Hippocampal formation (tissue), 2 donors: ENCODE measurements at places on chromosomes 6 and 20.

- DNase-seq, result no peak
Measured at GRCh38 chr6:77656999-77657764, 4.3 kb downstream of the MEI4 start.

DNA sequence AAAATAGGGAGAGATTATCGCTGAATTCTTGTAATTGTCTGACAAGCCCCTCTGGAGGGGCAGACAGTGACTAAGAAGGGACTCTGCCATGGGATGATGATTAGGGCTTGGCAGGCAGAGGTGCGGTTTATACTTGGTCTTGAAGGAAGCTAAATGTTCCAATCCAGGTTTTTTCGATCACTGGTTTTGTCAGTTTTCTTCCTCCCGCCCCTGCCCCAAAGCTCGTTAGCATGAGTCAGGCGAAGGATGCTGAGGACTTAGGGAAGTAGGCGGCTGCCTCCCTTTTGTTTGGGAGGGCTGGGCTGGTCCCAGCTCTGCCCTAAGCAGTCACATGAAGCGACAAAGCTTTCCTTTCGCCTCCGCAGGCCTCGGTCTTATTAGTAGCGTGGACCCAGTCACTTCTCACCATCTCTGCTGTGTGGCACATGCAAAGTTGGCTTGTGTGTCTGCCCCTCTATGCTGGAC is 314.2 kb downstream of the CDC5L start:
- DNase-seq, result no peak

DNA sequence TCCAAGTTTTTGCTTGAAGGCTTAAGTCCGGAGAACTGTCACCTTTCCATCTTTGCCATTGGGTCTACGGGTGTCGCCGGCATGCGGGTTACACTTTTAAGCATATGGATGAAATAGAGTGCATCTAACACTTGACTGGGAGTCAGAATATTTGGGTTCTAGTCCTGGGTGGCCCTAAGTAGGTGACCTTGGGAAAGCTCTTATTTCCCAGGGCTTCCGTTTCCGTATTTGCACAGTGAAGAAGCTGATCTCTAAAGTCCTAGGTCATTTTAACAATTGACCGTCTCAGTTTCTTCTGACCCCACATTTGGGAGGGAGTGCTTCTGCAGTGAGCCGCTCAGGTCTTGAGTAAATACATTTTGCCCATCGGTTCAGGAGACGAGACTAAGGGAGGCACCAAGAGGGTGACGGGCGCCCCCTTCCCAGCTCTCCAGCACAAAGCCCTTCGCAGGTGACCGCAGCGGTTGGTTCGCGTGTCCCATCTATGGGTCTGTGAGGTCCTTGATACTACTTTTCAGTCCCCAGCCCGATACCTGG is 651 bp upstream of the BLTP3A start:
- peak; percentile 43 for DNase-seq

- DNase-seq, result no peak
Measured at GRCh38 chr6:38483526-38483925, 156.2 kb downstream of the BTBD9 start.

- DNase-seq, result peak; percentile 51
Measured at GRCh38 chr6:142702501-142703460, 242.2 kb downstream of the HIVEP2 start.

DNA sequence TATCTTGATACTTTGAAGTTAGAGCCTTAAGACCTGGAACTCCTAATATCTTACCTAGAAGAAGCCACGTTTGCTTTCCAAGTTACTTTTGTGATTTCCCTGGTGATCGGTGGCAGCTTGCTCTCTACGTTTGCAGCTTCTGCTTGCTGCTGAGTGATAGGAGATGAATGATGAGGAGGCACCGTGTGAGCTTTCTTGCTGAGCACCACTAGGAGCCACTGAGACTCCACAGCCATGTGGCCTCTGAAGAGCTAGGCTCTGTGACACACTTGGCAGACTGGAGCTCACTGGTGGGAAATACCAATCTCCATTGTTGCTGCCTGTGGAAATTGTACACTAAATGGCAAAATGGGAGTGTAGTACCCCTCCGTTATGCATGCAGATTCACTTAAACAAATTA is 161.8 kb downstream of the IBTK start:
- DNase-seq, result no peak

- no peak for DNase-seq
Measured at GRCh38 chr20:12028771-12029170, 111.1 kb downstream of the BTBD3 start.

DNA sequence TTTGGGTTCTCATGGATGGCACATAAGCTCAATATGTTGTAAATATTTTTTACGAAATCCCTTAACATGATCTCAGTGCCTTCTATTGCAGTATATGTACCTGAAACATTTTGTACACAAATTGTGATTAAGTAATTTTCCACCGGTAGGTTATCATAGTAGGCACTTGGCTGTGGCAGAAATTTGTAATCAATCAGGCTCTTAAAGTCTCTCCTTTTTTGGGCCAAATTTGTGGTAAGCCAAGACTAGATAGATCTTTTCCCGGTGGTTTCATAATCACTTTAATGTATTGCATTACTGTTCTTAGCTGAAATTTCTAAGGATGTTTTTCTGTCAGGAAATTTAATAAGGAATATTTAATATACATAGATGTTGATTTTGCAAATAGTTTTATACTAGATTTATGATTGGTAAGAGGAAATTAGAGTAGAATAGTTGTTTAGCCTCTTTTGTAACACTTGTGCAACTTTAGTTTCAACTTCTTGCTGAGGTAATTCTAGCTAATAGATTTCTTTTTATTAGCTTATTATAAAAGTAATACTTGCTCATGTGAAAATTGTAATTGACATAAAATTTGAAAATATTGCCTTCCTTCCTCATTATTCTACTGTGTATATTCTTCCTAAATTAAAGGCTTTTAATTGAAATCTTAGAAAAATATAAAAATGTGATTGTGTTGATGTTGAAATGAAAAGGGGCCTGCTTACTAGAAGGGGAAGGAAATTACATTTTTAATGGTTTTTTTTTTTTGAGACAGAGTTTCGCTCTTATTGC is 3.2 kb downstream of the PCMT1 start:
- no peak for DNase-seq

DNA sequence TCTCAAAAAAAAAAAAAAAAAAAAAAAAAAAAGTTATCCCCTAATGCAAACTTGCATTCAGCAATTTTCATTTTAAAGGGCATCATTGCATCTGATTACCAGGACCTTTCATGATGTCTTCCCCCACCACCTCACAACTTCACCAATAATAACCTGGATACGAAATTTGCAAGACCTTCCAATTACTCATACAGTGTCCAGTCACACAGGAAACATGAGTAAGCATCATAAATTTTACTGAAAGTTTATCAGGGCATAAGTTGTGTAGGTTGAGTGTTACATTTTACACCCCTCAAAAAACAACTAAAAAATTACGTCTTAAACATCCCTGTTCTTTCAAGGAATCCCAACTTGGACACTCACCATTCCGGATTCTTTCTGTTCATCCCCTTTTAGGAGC is 79.1 kb upstream of the ANKEF1 start:
- DNase-seq, result no peak

GRCh38 chr6:32415521-32416019 is 8.6 kb upstream of the BTNL2 start:
- peak; percentile 59 for DNase-seq

DNA sequence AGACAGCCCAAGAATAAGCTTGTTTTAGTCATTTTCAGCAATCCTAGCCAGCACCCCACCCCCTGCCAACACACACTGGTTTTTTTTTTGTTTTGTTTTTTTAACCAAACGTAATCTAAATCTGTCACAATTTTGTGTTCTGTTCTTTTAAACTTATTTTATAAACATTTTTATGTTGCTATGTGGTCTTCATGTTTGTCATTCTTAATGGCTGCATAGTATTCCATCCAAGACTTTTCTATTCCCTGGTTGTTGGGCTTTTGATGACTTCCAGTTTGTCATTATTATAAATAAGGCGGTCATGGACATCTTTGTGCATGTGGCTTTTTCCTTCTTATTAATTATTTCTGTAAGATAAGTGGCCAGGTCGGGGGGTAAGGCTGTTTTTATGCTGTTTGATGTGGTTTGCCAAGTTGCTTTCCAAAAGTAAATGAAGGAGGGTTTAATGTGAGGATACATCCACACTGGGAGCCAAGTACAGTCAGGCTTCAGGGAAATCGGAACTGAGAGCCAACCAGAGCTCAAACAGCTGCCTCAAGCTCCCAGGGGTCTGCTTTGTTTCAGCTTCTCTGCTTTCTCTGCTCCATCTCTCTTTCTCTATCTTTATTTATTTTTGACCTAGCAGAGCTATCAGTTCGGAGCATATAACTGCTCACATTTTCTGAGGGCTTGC is 125.8 kb downstream of the VEGFA start:
- no peak for DNase-seq

DNA sequence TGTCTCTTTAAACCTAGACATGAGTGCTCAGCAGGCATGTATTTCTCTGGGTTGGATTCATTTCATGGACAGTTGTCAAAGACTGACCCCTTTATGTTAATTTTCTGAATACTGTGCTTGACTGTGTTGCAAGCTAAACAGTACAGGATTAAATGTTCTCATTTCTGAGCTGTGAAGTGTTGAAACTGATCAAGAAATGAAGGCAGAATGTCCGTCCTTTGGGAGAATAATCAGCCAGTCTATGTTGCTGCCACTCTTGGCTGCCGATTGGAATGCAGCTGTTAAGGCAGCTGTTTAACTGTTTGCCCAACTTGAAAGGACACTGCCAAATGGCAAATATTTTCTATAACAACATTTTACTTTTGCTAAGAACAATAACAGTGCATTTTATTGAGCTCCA is 87.3 kb downstream of the CEP57L1 start:
- DNase-seq, result peak; percentile 6

- no peak for DNase-seq
Measured at GRCh38 chr20:61957961-61958715, 107.5 kb downstream of the TAF4 start.

- DNase-seq, result peak; percentile 68
Measured at GRCh38 chr6:137271245-137272183, 52.3 kb upstream of the IFNGR1 start.

DNA sequence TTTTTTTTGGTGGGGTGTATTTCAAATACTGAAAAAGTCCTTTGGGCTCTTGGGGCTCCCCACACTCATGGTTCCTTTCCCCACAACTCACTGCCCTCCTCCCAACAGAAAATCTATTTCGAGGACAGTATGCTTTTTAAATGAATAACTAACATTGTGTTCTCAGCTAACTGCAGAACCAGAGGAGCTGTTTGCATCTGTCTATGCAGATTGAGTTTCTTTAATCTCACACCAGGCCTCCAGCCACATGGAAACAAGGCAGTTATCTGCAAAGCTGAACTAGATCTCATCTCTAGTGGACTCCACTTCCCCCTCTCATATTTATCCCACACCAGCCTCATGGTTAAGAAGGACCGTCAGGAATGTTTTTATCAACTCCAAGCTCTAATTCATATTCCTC is 955.1 kb downstream of the KIF16B start:
- DNase-seq, result no peak

DNA sequence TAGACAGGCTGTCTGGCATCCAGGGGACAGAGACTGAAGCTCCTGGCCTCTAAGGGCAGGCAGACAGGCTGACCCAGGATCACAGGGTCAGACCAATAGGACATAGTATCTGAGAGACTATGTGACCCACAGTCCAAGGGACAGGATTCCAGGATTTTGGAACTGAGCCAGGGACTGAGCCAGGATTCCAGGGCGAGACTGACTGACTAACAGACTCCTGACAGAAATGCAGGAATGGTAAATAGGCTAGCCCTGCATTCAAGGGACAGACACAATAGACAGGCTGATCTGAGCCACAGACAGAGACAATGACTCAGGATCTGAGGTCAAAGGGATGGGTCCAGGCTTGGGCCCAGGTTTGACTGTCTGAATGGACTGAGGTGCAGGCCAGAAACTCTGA is 19.8 kb downstream of the XKR7 start:
- no peak for DNase-seq

GRCh38 chr6:130111031-130111430 is 92.7 kb downstream of the L3MBTL3 start:
- no peak for DNase-seq
